ENCODE measurements at places on chromosomes 16 and 17.

- DNase-seq, result no peak
Observed at GRCh38 chr16:31301708-31302400, 42.1 kb downstream of the ITGAM start.

- DNase-seq, result peak; percentile 43
Observed at GRCh38 chr16:2467528-2468232, 3.4 kb upstream of the NTN3 start.

DNA sequence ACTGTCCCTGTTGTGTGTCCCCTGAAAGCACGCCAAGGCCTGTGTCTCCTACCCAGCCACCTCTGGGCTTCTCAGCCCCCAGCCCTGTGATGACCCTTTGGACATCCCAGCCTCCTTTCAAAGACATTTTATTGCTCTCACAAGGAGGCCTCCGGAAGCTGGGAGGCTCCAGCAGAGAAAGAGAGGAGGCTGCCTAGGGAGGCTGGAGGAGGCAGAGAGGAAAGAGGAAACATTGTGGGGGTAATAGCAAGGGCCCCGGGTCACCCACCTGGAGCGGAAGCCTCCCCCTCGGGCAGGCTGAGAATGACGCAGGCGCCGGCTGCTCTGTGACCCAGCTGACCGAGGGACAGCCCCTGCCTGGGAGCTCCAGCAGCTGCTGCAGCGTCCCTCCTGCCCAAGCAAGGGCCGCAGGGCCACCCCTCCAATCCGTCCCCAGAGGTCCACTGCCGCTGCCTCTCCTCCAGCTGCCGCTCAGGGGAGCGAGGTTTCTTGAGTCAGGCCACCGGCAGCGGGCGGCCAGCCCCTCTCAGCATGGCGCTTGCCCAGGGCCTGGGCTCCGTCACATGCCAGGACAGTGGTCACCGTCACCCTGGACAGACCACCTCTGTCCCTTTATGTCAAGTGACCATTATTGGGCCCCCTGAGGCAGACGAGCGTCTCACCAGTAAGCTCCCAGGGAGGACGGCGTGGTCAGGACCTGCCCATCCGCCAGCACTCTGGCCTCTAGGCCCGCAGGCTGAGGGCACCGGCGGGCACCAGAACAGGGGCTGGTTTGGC, 29.3 kb downstream of the ACTG1 start:
- no peak for DNase-seq

DNA sequence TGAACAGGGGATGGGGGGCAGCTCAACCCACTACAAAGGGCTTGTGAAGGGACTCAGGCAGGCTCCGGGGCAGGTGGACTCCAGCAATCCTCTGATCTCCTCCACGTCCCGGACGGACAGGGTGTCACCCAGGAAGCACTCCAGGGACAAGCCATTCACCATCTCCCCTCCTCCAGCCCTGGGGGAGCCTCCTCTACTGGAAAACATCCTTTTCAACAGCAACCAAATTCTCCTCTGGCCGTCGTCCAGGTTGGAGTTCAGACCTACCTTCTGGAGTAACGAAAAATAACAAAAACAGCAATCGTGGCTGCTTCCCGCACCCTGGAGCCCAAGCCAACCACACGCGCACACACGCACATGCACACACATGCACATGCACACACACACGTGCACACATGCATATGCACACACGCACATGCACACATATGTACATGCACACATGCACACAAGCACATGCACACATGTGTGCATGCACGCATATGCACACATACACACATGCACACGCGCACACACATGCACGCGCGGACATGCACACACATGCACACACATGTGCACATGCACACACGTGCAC, 8.9 kb upstream of the RBFOX3 start:
- DNase-seq, result no peak

GRCh38 chr16:85553436-85554113, 59.5 kb upstream of the GSE1 start:
- no peak for DNase-seq

- DNase-seq, result no peak
Observed at GRCh38 chr17:885971-886571, 93.5 kb downstream of the NXN start.

DNA sequence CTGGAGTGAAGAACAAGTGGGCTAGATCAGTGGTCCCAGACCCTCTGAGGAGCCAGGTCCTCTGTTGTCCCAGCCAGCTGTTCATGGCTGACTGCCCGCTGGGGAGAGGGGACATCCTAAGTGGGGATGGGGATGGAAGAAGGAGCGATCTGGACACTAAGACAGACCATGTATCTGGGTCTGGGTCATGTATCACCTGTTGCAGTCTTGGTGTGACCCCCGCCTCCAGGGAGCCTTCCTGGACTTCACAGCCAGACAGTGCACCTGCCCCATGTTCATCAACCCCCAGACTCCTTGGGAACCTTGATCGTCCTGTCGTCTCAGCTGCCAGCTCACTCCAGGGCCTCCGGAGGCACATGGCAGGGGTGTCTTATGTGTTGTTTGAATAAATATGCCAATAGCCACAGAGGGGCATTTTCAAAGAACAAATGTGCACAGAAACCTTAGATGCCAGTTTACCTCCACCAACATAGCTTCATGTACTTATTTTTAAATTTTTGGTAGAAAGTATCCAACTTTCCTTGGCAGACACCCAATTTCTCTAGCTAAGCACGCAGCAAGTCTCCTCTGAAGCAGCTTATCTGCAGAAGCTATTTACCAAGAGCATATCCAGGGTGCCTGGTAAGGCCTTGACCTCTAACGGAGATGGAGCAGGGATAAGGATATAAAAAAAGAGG, 43.2 kb downstream of the CRISPLD2 start:
- DNase-seq, result no peak

- DNase-seq, result no peak
Observed at GRCh38 chr17:83035722-83036121, 43.7 kb upstream of the METRNL start.

DNA sequence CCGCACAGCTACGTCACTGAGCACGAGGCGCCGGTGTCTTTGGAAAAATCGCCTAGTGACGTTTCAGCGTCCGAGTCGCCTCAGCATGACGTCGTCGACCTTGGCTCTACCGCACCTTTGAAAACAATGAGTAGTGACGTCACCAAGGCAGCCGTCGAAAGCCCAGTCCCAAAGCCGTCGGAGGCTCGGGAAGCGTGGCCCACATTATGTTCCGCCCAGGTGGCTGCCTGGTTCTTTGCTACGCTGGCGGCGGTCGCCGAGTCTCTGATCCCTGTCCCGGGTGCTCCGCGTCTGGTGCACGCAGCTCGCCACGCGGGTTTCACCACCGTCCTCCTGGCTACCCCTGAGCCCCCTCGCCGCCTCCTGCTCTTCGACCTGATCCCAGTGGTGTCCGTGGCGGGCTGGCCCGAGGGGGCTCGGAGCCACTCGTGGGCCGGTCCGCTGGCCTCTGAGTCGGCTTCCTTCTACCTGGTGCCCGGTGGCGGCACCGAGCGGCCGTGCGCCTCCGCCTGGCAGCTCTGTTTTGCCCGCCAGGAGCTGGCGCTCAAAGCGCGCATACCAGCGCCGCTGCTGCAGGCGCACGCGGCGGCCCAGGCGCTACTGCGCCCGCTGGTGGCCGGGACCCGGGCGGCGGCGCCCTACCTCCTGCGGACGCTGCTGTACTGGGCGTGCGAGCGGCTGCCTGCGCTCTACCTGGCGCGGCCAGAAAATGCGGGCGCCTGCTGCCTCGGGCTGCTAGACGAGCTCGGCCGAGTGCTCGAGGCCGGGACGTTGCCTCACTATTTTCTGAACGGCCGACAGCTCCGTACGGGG, 1.5 kb downstream of the TMEM102 start:
- DNase-seq, result peak; percentile 62

- DNase-seq, result no peak
Observed at GRCh38 chr17:47967607-47968252, 3.2 kb upstream of the CDK5RAP3 start.

DNA sequence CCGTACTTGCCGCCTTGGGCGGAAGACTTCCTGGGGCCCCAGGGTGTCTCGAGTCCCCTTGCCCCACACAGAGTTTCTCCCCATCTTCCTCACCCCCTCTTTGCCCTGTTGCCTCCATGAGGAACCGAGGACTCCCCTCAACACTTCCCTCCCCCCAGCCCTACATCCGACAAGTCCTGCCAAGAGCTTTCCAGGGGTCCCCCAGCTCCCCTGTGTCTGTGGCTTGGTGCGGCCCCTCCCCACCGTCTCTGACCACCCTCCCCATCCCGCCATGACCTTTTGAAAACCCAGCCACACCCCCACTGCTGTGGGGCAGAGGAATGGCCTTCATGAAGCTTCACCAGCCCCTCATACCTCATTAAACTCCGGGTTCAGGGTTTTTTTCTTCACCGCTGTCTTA, 11.4 kb downstream of the SCGB1C2 start:
- no peak for DNase-seq
